CD8-positive, alpha-beta T cell (primary cell): ENCODE measurements at places on chromosomes 16 and 17.

DNA sequence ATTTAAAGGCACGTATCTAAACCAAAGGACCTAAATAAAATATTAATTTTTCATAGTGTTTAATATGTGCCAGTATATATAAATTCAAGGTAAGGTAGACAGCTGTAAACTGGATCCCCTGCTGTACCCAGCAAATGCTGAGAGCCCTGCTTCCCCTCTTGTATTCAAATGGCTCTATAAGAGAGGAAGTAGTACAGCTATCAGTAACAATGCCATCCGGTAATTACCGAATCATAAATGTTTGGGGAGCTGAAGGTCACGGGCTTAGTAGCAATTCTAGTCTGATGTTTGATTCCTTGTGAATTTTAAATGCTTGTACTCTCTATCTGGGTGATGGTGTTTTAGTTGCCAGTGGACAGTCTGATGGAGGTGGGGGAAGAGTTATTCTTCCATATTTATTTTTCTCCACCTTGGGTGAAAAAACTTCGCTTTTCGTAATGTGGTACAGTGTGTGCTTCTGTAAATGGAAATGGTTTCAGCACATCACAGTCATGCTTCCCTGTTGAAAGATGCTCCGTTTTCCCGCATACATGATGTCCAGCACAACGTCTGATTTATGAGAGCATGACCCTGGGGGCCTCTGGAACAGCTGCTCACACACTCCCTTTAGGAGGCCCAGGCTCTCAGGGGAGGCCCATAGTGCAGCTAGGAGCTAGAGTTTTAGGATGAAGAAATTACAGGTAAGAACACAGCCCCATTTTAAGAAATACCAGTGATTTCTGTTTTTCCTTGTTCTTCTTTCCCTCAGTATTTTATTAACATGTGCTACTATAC, 423.9 kb downstream of the WWOX start:
- DNase-seq = no peak

DNA sequence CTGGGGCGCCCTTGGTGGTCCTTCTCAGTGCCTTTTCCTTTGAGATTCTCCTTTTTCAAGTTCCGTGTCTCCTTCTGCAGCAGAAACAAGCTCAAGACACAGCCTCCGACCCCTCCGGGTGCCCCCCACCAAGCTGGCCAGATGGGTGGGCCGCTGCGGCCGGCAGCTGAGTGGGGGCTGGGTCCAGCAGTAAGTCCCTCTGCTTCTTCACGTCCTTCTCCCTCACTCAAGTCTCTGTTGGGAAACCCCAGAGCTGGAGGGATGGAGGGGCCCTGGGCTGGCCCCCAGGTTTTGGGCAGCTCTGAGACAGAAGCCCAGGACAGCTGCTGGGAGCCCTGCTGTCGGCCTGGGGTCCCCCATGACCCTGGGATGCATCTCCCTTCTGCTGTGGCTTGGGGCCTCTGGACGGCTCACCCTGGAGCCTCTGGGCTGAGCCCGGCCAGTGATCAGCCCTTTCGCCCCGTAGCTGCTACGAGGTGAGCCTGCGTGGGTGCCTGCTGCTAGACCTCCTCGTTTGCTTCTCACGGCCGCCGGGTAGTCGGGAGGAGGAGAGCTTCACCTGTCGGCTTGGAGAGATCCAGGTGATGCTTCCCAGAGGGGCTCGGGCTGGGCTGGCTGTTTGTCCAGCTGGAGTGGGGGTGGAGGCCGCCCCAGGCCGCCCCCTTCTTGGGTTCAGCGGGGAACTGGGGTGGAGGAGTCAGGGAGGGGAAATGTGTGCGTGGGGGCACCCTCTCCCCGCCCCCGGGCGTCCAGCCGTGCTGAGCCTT, 10.7 kb downstream of the ENGASE start:
- no peak for DNase-seq

DNA sequence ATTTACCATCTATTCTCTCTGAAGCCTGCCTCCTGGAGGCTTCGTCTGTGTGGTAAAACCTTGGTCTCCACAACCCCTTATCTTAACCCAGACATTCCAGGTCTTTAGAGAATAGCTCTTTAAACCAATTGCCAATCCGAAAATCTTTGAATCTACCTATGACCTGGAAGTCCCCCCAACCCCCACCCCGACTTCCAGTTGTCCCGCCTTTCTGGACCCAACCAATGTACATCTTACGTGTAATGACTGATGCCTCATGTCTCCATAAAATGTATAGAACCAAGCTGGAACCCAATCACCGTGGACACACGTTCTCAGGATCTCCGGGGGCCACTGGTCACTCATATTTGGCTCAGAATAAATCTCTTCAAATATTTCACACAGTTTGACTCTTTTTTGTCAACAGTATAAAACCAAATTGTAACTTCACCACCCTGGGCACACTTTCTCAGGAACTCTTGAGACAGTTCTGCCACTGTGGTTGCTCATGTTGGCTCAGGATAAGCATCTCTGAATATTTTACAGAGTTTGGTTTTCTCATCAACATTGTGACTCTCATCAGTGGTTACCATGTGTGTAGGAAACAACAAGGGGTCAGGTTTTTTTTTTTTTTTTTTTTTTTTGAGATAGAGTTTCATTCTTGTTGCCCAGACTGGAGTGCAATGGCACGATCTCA, 18.1 kb upstream of the DNAH17 start:
- DNase-seq = no peak

DNA sequence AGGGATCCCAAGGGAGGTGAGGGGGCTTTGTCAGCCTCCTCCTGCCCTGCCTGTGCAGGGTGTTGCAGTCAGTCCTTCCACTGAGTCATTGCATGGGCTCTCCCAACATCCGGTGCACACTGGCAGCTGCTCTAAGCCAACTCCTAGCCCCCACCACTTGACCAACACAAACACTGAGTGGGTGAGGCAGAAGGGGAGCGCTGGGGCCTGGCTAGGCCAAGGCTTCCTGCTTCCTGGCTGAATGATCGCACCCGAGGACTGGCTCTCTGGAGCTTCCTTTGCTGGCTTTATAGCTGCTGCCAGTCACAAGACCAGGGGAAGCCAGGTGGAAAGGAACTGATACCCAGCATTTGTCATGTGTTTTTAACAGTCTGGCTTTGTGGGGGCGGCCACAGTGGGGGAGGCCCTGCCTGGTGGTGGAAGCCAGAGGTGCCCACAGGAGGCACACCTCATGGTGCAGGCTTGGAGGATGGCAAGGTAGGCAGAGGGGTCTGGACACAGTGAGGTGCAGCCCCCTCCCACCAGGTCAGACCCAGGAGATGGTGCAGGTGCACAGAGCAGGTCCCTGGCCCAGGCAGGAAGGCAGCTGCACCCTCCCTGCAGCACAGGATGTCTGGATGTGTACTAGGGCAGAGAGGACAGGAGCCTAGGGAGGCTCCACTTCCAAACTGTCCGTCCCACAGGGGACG, 6.8 kb downstream of the MPG start:
- DNase-seq = peak; percentile 22

GRCh38 chr16:14284930-14285512, 213.9 kb downstream of the MRTFB start:
- no peak for DNase-seq

- DNase-seq = no peak
Measured at GRCh38 chr16:87823181-87823929, 46.0 kb downstream of the SLC7A5 start.

DNA sequence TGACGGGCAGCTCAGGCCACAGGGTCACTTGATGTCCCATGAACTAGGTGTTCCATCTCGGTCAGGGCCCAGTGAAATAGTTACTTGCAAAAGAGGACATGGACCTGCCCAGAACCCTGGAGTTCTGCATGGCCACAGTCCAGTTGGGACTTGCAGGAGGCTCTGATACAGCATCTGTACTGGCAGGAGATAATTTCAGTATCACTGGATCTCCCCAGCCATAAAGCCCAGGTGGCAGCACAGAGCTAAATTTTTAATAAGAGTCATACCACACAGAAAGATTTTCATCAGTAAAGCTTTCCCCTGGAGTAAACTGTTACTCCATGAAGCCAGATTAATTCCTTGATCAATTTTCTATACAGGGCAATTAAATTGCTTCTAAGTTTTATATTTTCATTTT, 18.0 kb upstream of the SLC16A5 start:
- no peak for DNase-seq

DNA sequence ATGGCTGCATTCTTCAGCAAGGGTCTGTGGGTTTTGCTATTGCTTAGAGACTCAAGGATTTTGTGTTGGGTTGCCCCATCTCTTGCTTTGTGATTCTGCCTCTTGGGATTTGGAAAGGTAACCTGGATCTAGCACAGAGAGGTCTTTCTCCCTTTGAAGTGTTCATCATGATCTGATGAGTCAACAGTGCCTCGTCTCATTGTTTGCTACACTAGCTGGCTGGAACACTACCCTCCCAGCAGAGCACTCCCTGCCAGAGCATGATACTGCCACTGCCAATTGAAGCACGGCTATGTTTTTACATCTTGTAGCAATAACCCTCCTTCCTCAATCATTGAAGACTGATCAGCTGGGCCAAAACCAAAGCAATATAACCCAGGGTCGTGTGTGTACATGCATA, 361.0 kb downstream of the CDH13 start:
- DNase-seq = no peak

DNA sequence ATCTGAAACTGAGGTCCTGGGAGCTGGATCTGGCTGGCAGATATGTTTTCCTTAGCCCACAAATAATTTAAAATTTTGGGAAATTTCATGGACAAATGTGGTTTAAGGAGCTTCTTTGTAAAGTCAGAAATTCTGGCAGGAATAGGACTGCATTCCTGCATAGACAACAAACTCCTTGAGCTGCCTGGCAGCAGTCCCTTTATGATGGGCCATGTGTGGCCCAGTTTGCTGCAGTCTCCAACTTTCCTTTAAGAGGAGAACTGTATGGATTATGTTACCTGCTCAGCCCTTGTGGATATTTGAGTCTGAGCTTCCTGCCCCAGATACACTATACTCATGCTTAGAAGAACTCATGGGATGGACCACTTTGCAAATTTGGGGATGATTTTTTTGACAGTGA, 48.5 kb upstream of the HS3ST2 start:
- DNase-seq = no peak

GRCh38 chr17:1197379-1197778, 17.6 kb upstream of the ABR start:
- peak; percentile 51 for DNase-seq

DNA sequence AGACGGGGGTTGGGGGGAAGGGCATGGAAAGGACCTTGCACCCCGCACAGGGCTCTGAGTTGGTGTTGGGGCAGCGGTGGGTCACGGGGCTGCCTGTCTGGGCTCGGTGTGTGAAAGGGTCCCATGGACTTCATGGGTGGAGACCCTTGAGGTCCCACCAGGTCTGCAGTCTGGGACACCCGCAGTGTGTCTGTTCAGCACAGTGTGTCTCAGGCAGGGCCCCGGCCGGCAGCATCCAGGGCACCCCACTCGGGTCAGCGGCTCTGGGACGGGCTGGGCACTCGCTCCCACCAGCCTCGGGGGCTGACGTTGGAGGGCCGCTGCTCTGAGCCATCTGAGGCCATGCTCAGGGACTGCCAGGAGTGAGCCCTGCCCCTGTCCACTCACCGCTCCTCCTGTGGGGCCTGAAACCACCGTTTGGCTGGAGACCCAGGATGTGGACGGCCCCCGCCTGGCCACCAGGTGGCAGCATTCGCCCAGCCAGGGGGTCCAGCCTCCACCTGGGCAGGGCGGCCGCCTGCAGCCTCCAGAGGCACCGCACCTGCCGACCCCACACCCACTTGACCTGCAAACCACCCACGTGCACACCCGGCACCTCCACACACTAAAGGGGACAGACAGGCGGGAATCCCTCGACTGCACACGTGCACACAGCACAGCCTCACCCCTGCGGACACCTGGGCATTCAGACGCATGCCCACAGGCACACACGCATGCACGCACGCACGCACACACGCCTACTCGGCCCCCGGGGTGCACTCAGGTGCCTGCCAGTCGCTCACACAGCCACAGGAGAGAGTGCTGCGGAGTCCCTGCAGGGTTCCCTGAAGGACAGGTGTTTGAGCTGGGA, 10.1 kb upstream of the ZFPM1 start:
- peak; percentile 75 for DNase-seq

DNA sequence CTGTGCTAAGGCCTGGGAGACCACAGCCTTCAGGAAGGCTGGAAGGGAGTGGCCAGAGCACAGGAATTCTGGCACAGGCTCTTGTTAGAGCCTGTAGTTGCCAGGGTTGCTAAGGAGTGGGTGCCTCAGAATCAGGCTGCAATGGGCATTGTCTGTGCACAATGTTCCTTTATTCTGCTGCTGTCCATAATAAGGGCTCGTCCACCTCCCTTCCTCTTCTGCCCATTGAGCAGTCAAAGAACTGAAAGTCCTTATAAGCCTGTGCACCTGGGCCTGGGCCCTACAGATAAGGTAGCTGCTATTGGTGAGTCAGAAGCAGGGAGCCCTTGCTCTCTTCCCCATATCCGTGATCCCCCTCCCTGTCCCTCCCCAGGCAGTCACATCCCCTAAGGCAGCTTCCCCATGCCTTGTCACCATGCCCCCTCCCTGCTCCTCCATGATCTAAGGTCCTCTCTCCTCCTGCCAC, 5.4 kb upstream of the CNGB1 start:
- no peak for DNase-seq

DNA sequence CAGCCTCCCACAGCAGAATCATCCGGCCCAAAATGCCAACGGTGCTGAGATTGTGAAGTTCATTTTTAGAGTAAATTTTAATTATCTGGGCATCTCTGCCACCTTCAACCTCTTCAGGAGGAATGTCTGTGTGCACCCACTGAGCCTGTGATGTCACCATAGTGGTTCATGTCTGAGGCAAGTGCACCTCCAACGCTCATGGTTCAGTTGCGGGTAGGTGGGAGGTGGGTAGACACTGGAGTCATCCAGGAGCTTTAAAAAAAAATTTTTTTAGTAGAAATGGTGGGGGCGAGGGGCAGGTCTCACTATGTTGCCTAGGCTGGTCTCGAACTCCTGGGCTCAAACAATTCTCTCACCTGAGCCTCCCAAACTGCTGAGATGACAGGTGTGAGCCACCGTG, 1.9 kb downstream of the FLYWCH1 start:
- DNase-seq = no peak

DNA sequence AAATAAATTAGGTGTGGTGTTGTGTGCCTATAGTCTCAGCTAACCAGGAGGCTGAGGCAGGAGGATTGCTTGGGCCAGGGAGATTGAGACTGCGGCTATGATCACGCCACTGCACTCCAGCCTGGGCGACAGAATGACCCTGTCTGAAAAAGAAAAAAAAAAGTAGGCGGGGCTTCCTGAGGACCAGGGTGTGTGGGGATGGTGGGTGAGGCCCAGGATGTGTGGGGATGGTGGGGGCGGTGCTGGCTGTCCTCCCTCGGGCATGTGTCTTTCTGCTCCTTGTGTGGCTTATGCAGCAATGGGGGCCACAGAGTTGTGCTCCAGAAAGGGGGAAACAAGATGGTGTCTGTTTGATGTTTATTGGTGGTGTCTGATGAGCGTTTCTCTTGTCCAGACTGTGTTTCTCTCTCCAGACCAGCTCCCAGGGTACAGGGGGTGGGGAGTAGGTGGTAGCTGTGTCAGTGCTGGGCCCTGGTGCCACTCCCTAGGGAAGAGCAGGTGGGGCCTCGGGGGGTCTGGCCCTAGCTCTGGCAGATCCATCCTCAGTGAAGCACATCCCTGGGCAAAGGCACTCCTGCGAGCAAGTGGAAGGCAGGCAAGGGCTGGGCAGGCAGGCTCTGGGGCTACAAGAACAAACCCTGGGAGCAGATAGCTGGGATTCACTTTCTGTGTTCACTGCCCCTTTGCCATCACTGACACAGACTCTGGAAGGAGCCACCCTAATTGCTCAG, 2.3 kb downstream of the LCAT start:
- no peak for DNase-seq

GRCh38 chr16:17497648-17498047, 26.9 kb upstream of the XYLT1 start:
- DNase-seq = no peak

- DNase-seq = peak; percentile 67
Measured at GRCh38 chr17:9924735-9925191, 19.7 kb upstream of the RCVRN start.
